ENCODE measurements at places on chromosomes 1 and 21.
A peak's percentile ranks its signal among the peaks of the same experiment; 100 is the strongest.

DNA sequence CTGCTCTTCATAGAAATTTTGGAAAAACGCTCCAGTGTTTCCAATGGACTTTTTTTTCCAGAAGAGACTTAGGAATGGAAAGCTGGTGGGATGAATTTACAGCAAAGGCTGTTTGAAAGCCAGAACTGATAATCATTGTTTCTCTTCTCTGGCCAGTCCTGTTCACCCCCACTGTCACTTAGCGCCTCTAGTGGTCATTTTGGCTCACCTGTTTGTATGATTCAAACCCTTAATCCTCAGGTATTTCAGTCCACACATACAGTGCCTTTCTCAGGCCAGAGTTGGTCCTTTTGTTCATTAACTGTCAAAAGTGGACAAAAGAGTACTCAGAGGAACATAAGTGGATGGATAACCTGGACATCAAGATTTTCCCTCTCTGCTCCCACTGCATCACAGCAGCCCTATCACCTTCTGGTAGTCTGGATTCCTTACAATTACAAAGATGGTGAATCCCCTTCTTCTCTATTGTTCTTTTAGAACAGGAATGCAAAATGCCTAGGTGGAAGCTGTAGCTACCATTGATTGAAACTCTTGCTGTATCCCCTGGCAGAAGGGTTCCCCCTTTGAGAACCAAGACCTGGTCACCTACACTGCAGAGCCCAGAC lies 177.6 kb upstream of the OLFM3 start:
- peak; percentile 36 for DNase-seq

DNA sequence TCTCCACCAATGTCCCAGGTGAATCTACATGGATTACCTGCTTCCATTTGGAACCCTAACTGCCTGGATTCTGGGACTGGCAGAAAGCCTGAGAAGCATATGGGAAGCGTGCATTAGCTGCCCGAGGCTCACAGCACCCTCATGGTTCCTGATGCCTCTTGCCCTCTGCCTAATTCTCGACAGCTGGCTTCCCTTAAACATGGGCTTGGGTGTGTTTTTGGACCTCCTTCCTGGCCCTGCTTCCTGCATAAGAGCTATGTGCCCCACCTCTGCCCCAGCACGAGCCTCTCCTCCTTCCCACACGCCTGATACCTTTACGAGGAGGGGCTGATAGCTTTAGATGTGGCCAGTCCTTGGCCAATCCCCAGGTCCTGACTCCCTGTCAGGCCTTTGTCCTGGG lies 152.4 kb upstream of the HMGB4 start:
- DNase-seq, result no peak

DNA sequence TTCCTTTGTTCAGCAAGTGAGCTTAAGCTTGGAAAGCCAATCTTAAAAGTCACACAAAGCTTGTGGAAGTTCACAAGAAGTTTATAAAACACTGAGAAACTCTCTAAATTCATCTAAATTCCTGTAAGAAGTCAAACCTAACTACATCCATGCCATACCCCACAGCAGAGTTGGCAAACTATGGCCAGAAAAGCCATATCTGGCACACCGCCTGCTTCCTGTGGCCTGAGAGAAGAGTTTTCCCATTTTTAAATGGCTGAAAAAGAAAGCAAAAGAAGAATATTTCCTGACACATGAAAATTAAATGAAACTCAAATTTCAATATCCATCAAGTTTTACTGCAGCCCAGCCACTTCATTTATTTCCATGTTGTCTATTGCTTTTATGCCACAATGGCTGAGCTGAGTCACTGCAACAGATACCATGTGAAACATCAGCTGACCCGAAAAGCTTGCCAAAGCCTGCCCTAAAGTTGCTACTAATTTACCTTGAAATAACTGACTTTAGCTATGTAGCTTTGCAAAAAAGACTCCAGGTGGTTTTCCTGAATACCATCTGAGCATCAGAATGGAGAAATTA lies 237.1 kb downstream of the SLC45A1 start:
- DNase-seq, result no peak

- no peak for DNase-seq
Observed at GRCh38 chr21:29613021-29613420, 314.3 kb downstream of the BACH1 start.

DNA sequence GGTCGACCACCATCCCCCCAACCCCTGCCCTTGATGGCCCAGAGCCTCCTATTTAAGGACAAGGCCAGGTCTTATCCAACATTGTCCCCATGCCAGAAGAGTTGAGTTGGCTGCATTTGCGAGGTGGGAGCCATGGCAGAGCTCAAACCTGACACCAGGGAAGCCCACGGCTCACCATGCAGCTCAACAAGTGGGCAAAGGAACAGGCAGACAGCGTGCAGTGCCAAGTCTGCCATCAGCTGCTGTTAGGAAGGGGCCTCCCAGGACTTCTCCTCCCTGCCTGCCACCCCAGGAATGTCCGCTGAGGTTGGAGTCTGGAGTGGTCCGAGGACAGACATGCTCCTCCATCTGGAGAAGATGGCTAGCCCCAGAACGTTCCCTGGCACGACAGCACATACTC lies 19.9 kb downstream of the SLC45A3 start:
- DNase-seq, result no peak
